ENCODE measurements at places on chromosomes 4 and X.

GRCh38 chrX:41862562-41863184 is 60.7 kb downstream of the CASK start:
- no peak for DNase-seq

- DNase-seq = no peak
These were observed 166.6 kb downstream of the DKK2 start for GRCh38 chr4:106869551-106869950.

DNA sequence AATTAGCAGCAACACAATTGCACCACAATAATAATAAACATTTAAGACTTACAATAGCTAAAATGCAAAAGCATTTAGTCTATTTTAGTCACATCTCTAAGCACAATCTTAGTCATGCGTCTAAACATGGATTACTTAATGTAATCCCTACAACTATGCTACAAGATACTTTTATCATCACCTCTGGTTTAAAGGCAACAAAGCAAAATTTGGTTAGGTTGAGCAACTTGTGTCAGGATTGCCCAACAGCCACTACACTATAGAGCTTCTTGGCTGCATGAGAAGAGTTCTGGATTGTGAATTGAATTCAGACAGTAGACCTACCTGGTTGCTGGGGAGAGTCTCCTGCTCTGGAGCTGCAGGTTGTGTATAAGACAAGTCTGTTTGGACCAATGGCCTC is 146.5 kb upstream of the PUDP start:
- no peak for DNase-seq

DNA sequence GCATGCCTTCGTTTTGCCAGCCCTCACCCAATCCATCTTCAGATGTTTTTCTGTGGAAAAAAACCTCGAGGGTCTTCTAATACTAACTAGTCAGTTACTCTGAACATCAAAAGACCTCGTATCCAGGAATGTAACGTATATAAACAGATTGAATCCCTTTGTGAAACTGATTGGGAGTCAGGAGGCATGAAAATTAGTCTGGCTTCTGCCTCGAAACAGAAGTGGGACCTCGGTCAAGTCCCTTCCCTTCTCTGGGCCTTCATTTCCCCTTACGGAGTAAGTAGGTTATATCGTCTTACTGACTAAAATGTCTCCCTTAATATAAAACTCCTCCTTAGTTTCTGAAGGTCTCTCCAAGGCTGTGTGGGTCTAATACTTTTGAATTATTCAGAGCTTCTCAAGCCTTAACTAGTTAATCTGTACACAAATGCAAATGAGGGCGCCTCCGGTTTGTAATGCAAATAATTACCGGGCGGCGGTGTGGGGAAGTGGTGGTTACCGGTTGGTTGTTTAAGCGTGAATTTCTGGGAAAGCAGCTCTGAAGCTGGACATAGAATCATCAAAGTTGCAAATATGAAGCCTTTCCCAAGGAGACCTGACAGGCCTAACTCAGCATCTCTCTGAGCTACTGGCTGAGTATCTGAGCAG is 11.4 kb upstream of the NKRF start:
- DNase-seq = no peak

DNA sequence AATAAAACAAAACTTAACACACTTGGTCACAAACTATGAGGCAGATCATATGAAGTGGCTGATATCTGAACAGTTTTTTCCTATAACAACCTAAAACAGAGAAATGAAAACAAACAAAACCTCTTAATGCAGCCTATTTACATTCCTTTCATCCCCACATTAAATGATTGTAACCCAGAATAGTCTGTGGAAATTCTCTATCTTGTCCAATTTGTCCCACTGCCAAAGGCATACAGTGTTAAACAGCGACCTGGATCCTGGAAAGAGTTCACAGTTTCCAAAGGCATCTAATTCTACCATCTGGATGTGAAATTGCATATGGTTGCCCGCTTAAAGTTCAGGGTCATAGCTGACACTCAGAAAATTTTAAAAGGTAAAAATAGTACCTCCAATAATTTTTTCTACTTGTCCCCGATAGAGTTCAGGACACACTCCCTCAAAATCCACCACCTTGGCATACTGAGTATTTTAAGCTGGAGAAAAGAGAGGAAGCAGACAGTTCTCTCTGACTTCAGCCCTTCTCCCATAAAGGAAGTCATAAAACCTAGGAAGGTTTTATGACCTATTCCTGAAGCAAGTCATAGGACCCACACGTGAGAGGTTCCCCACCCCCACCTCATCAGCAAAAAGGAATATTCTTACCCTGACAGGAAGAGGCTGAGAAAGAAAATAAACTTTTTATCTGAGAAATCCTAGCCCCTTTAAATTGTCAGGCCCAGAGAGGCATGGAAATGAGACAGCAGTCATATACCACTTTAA is 270.2 kb downstream of the PAPSS1 start:
- no peak for DNase-seq

- no peak for DNase-seq
These were observed 23.3 kb downstream of the BRCC3 start for GRCh38 chrX:155094468-155095061.

GRCh38 chr4:24862073-24862751 is 50.6 kb downstream of the CCDC149 start:
- DNase-seq = no peak

DNA sequence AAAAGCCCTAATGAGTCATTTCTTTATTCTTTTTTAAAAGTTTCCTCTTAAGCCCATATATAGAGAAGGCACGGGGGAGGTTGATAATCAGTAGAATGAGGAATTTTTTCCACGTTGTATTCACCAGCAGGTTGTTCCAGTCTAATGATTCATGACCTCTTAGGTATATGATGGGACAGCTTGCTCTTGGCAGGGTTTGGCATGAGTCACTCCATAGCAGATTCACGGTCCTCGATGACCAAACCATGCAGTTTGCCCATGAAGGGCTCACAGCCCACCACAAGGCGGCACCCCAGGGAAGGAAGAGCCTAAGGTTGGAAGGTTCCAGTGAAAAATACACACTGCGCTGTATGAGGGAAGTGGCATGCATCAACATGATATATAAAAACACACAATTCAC is 623.8 kb upstream of the DIPK2B start:
- peak; percentile 58 for DNase-seq

DNA sequence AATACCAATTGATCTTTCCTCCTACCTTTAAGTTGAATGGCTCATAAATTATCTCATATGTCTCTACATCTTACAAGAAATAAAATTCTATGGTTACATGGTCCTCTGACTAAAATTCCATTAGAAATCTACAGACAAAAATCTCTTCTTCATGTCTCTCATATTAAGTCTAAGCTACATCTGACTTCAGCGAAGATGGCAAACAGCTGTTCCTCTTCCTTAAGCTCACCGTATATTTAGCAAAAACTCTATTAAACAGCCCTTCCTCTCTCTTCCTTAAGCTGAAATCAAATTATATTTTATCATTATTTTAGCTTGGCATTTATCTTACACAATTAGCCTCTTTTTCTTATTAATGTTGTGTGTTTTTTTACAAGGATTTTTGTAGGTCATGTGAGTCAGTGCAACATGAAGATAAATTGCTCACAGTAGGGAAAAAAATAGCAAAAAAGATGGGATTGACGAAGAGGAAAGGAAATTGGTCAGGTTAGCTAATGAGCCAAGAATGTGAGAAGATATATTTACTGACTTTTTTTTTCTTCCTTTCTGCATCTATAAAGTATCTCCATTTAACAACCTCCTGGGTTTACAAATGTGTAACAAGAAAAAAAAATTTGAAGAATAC is 2412.8 kb downstream of the ARAP2 start:
- no peak for DNase-seq

DNA sequence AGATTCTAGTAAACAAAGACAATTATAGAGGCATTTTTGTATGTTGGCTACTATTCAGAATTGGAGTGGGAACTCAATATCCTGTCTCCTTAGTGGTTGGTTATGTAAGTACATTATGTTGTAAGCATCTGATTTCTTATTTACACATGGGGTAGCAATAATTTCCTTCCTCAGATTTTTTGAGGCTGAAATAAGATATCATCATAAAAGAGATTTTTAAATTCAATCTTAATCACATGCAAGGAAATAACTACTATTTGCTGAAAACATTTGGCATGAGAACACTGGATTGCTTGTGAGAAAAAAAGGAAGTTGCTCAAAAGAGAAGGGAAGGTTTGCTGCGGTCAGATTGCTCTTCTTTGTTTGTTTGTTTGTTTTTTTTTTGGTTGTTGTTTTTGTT is 437.7 kb upstream of the HS3ST1 start:
- no peak for DNase-seq

- no peak for DNase-seq
These were observed 557 bp upstream of the KDR start for GRCh38 chr4:55125763-55126541.

DNA sequence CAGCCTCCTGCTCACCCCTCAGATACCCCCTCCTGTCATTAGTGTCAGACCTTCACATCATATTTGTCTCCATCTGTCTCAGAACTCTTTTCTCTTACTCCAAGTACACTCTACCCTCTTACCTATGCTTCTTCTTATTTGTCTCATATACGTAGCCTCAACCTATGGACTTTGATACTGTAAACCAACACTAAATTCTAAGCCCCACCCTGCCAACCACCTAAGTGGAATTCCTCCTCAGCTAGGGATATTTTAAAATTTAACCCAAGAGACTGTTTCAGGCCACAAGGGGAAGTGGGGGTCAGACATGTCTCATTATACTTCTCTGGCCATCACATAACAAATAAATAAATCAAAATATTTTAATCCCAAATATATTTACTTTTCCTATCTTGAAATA is 778.1 kb upstream of the GRID2 start:
- DNase-seq = no peak

DNA sequence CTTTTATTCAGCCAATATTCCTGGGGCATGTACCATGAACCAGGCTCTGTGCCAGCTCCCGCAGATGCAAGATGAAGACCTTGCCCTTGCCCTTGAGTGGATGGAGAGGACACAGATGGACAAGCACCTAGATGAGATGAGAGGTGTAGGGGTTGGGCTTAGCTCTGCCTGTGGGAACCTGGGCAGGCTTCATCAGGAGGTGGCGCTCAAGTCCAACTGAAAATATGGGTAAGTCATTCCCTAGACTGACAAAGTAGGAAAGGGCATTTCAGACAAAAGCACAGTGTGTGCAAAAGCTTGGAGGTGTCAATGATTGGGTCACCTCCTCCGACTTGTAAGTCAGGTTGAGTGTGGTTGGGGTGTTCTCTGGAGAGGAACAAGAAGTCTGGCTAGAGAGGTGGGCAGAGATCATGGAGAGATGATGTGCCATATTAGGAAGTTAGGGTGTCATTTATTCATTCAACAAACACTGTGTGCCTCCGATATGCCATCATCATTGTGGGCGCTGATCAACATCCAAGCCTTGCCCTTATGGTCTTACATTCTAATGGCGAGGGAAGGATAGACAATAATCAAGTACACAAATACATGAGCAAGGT is 64.6 kb downstream of the ANAPC4 start:
- no peak for DNase-seq

- DNase-seq = no peak
These were observed 206.7 kb upstream of the LEF1 start for GRCh38 chr4:108375434-108375833.

GRCh38 chr4:104425948-104426347 is 68.7 kb downstream of the CXXC4 start:
- no peak for DNase-seq

DNA sequence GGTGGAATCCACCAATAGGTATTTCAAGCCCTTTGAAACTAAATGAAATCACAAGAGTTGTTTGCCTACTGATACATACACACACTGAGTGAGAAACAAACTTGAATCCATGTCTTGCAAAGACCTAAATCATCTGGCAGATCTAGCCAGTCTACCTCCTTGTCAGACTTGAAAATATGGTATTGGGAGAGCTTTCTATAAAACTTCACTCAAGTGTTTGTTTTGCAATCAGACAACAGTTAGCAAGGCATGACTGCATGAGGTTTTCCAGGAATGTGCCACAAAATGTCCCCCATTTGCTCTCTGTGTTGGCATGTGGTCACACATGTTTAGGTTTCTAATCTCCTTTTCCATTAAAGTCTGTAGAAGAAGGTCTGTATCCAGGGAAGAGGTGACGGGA is 52.4 kb downstream of the MAP3K15 start:
- DNase-seq = no peak
